ENCODE measurements at places on chromosomes 2 and 18.
A peak's percentile ranks its signal among the peaks of the same experiment; 100 is the strongest.

- no peak for DNase-seq
Measured at GRCh38 chr2:236351966-236352525, 87.8 kb upstream of the ASB18 start.

- no peak for DNase-seq
Measured at GRCh38 chr2:19801367-19802080, 100.3 kb downstream of the TTC32 start.

DNA sequence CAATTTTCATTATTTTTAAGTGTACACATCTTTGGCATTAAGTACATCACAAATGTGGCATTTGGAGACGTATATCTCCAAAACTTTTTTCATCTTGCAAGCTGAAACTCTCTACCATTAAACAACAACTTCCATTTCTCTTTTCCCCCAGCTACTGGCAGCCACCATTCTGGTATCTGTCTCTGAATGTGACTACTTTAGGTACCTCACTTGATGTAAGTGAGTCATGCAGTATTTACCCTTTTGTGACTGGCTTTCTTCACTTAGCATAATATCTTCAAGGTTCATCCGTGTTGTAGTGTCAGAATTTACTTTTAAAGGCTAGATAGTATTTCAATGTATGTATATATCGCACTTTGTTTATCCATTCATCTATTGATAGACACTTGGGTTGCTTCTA, 17.0 kb downstream of the BABAM2 start:
- DNase-seq: no peak

- DNase-seq: no peak
Measured at GRCh38 chr2:219557791-219558785, 13.3 kb downstream of the OBSL1 start.

- DNase-seq: no peak
Measured at GRCh38 chr2:240401308-240401707, 34.2 kb upstream of the GPC1 start.

DNA sequence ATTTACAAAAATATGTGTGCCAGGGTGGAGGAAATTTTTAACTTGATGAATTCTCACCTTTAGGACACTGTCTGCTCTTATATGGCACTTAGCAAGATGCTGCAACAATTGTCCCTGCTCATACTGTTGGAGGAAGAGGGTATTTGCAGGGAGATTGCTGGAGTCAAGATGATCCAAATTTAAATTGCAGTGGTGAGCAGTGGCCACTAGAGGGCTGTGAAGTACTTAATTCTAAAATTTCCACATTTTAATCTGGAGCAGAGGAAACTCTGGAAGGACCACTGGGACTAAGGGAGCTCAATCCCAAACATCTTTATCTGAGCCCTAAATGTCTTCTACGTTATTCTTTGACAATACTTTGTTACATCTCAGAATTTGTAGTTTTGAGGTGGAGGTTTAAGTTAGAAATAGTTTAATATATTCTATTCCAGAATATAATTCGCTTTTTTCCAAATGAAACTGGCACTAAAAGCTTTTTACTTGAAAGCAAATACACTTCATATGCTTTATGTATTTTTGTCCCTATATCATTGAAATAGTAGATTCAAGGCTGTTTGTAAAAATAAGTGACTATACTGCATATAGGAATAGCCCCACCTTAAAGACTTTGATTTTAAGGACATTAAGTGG, 33.0 kb upstream of the PTH2R start:
- peak; percentile 16 for DNase-seq

- DNase-seq: no peak
Measured at GRCh38 chr2:120762341-120763061, 26.8 kb downstream of the GLI2 start.

- peak; percentile 80 for DNase-seq
Measured at GRCh38 chr18:58781627-58782194, 83.0 kb upstream of the ZNF532 start.

DNA sequence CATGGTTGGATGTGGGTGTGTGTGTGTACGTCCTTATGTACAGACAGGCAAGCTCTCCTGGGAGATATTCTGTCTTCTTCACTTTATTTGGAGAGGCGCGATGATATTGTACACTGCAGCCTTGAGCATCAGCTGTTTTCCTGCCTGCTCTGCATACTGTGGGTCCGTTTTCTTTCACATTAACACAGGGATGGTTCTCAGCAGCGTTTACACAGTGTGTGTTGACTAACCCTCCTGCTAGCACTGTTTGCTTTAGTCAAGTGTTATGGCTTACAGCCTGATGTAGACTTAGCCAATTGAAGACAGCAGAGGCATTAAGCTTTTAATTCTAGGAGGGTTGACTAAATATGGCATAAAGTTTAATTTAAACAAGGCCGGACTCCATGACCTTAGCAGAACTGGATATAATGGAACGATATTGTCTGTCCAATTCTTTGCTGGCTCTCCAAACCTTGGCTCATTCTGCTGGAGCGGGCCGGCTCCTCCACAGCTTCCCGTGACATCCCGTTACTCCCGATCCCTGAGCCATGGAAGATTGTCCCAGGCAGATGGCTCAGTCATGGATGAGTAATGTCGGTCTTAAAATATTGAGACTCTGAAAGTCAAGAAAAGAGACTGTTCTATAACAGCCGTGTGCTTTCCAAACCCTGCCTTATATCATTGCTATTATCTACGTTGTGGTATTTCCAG, 134.7 kb downstream of the TPGS2 start:
- no peak for DNase-seq

DNA sequence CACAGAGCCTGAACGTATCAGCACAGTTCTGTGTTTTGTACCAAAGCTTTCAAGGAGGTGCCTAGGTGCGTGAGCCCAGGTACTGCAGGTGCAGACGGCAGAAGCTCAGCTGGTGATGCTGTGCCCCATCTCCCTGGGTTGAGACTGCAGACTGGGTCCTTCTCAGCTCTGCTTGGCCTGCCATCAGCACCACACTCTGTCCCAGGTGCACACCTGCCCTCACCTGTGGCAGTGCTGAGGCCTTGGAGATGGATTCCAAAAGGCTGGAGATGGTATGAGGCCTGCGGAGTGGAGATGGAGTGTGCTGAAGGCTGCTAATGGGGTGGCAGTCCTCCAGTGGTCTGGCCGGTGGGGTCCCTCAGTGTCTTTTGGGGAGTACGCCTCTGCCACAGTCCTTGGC, 9.3 kb downstream of the LDLRAD4 start:
- DNase-seq: no peak

- DNase-seq: peak; percentile 68
Measured at GRCh38 chr18:60549338-60549960, 176.9 kb upstream of the MC4R start.

DNA sequence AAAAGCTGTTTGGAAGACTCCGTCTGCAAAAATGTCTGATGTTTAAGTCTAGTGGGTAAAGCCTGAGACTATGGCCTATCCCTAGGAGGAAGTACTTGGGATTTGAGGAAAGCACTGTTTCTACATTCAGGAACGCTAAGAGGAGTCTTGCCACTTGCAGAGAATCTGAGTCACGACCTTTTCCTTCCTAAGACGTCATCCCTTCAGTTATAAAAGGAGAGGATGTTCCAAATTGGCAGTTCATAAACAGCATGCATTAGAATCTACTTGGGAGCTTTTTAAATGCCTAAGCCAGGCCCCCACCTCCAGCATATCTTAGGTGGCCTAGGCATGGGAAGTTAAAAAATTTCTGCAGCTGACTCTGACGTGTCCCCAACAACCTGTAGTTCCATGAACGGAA, 125.9 kb downstream of the TTC32 start:
- no peak for DNase-seq

GRCh38 chr2:16430846-16431245, 234.8 kb downstream of the CYRIA start:
- no peak for DNase-seq

- no peak for DNase-seq
Measured at GRCh38 chr2:206204710-206205109, 45.0 kb downstream of the EEF1B2 start.

DNA sequence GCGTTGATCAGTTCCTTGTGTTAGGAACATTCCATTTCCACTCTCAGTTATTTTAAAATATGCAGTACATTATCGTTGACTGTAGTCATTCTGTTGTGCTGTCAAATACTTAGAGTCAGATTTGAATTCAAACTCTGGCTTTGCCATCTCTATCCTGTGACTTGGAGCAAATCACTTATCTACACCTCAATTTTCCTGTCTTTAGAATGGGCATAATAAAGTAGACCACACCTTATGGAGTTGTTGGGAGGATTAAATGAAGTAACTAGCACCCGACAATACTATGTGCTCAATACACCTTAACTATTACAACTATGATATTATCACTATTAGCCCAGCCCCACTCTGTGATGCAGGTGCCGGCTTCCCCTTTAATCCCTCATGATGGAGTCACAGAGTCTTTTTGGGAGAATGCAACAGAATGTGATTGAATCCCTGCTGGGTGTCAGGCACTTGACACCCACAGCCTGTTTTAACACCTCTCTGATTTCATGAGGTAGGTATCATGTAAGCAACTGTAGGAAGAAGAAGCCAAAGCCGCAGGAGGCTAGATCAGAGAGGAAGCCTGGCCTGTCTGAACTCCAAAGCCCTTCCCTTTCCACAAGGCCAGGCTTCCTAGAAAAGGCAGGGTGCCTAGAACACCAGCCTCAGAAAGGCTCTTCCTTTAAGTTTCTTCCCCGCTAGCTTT, 308.4 kb downstream of the NAPG start:
- DNase-seq: no peak

GRCh38 chr2:37506407-37507050, 162.1 kb downstream of the QPCT start:
- DNase-seq: no peak

GRCh38 chr18:72233106-72233505, 311.0 kb downstream of the CBLN2 start:
- no peak for DNase-seq

GRCh38 chr2:224930990-224931389, 111.3 kb downstream of the DOCK10 start:
- DNase-seq: no peak

GRCh38 chr2:230023313-230023712, 45.4 kb downstream of the SLC16A14 start:
- DNase-seq: no peak

- DNase-seq: no peak
Measured at GRCh38 chr2:18009891-18010290, 131.4 kb downstream of the KCNS3 start.

DNA sequence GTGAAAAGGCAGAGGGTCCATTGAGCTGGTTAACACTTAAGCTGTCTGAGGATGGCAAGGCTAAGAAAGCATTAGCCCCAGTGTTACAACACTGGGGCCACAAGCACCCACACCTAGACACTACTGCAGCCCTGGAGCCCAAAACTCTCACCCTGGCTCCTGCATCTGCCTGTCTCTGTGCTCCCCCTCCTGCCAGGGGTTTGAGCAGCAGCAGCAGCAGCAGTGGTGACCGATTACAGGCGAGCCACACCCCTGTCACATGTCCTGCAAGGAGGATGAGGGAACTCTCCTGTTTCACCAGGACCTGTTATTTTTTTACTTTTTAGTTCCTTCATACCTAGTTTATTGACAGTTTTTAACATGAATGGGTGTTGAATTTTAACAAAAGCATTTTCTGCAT, 326.7 kb upstream of the MAP2 start:
- no peak for DNase-seq

DNA sequence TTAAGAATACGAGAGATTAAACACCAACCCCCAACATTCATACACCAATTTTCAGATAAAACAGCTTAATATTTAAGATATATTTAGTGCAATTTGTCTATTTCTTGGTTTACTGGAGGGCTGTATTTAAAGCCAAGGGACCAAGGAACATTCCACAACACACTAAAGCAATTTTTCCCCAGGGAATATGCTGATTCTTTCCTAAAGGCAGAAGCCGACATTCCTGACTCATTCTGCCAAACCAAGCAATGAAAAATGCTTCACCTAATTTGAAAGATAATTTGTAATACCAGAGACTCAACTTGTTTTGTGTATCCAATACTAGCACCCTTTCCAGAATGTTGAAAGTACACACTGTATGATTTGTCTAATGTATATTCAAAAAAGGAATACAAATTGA, 1267.6 kb upstream of the PIK3C3 start:
- no peak for DNase-seq
